Stimulated activated CD4-positive, alpha-beta T cell treated with anti-CD3 and anti-CD28 coated beads, Interleukin-2, amount 100 ng/mL, for 24 hours (primary cell): ENCODE measurements at places on chromosomes 6 and 20.

- DNase-seq = no peak
Observed at GRCh38 chr6:89208551-89208950, 8.6 kb downstream of the GABRR1 start.

GRCh38 chr6:100775667-100776066, 105.5 kb downstream of the ASCC3 start:
- DNase-seq = no peak

- no peak for DNase-seq
Observed at GRCh38 chr6:156420172-156420993, 356.8 kb upstream of the ARID1B start.

DNA sequence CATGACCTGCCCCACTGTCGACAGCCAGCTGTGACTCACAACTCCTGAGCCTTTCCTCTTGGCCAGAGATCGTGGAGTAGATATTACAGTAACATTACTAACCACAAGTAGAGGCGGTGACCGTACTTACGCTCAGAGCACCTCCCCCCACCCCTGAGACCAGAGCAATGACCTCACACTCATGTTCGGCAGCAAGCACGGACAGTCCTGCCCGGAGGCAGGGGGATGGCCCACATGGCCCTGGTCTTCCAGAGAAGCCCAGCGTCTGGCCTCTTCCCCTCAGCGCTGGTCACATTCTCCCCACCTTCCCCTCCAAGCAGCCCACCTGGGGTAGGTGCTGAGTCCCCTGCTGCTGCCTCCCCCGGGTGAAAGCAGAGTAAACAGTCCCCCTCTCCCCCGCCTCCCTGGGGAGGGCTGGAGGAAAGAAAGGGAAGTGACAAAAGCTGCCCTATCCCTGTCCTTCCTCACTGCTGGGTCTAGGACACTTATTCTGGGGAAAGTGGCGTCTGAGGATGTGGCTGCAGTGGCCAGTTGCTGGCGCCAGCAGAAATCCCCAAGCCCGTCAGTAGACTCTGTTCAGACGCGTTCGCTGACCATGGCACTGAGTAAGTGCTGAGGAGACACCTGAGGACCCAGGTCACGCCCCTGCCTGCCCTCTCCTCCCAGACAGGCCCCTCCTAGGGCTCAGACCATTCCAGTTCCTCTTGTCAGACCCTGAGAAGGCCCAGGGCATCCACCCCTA, 68.5 kb downstream of the MRPL14 start:
- DNase-seq = no peak

GRCh38 chr6:135274561-135275293, 93.6 kb downstream of the MYB start:
- DNase-seq = no peak

DNA sequence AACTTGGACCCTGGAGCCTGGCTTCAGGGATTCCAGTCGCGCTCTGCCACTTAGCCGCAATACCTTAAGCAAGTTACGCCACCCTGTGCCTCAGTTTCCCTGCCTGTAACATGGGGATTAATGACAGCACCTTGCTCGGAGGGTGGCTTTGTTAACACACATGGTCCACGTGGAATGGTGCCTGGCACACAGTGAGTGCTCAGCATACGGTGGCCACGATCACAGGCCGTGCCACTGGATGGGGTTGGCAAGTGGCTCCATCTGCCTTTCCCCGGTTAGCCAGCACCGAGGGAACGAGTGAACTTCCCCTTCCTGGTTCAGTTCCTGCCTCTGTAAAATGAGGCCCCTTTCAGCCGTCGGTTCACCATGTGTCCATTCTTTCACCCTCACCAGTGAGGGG, 17.2 kb downstream of the C6orf132 start:
- DNase-seq = no peak

DNA sequence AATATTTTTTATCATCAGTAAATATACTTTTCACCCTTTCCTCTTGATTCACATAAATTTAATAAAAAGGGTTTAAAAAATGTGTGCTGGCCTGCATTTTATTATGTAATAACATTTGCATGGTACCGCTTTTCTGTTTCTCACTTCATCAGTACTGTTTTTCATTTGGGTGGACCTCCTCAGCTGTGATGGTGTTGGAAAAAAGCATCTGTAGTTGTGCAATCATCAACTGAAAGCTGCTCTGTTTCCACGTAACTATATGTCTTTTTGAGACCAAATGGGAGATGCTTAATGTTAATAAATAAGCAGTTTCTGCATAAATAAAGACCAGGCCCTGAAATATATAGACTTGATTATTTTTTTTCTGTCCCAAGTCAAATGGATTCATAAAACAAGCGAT, 31.6 kb upstream of the CENPW start:
- no peak for DNase-seq
